ENCODE measurements at places on chromosomes 2 and 18. TPM values are rescaled to one million over a fixed set of nuclear protein-coding genes. Genes with fewer than 3 reads are reported as not detected.

GRCh38 chr18:28267878-28268625 lies 91.1 kb upstream of the CDH2 start:
- no peak overlapping the region for H3K27ac ChIP-seq
- no peak overlapping the region for H3K4me3 ChIP-seq
- 0 out of 2 replicates have a peak, but pooled peaks cover 3% of the 10 kb centered on the region for H3K27me3 ChIP-seq
- DNase-seq, result peak; percentile 32
- H3K4me1 ChIP-seq, result no peaks in the 10 kb centered on the region

GRCh38 chr2:153811516-153811915 lies 60.2 kb upstream of the GALNT13 start:
- no peak overlapping the region for H3K4me3 ChIP-seq
- no peaks in the 10 kb centered on the region for H3K4me1 ChIP-seq
- no peaks in the 10 kb centered on the region for H3K36me3 ChIP-seq
- no peak for DNase-seq
- no peaks in the 10 kb centered on the region for H3K27me3 ChIP-seq

DNA sequence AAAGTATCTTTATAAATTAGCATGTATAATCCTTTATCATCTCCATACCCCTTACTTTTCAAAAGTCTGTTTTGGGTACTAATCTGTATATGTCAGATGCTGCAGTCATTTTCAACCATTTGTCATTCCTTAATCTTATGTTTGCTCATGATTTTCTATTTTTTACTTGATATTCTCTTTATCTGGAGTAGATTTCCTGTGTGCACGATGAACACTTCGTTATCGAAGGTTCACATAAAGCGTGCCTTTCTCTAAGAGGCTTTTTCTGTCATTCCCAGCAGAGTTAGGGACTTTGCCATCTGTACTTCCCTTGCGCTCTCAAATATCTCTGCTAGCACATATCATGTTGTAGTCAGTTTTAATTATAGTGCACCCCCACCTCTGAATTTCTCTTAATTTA lies 123.2 kb downstream of the BIRC6 start:
- peaks cover 27% of the 10 kb centered on the region for H3K4me1 ChIP-seq
- no peak for DNase-seq
- H3K27ac ChIP-seq, result peak overlapping the region; percentile 72

GRCh38 chr2:3972377-3972776 lies 269.0 kb downstream of the DCDC2C start:
- no peak for DNase-seq
- H3K4me1 ChIP-seq, result no peaks in the 10 kb centered on the region
- H3K4me3 ChIP-seq, result no peak overlapping the region
- H3K36me3 ChIP-seq, result no peaks in the 10 kb centered on the region
- no peaks in the 10 kb centered on the region for H3K27me3 ChIP-seq

The ZSWIM2 gene
- total RNA-seq, result not detected

The C1QL2 gene
- not detected for total RNA-seq
